ENCODE measurements at places on chromosomes 11 and 22.

DNA sequence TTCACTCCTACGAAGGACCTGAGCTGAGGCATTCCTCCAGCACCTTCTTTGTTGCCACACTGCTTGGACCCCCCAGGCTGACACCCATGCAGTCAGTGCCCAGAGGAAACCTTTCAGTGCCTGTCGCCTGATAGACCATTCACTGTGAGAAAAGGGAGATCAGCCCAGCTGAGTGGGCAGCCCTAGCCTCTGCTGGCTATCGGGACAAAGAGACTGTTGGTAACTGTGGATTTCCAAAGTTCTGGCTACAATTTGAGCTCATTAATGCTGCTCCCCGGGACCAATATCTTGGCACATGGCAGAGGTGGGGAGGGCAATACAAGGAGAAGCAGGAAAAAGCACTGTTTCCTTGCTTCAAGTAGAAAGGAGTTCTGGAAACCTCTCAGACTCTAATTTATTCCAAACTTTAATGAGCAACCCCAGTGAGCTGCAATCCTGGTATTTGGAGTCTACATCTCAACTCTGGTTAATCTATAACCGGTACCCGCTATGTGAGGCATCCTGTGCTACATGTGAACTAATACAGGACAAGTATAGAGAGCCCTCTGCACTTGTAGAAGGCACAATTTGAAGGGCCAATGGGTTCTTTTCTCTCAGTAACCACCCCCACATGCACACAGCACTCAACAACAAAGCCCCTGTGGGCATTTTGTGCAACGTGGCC lies 200.7 kb upstream of the NCAM1 start:
- DNase-seq, result no peak

DNA sequence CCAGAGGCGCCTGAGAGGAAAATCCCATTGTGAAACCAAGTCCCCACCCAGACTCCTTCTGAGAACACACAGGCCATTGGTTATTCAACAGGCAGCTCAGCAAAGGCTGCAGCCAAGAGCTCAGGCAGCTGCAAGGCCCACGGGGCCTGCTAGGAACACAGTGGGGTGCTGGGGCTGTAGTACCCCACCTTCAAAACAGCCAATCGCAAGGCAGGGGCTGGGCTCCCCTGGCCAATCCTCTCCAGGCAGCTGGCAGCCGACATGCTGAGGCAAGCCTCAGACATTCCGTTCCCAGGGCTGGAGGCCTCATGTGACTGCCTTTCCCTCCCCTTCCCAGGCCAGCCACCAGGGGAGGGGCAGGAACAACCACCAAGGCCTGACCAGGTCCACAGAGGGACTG lies 6.6 kb downstream of the PRODH start:
- no peak for DNase-seq

DNA sequence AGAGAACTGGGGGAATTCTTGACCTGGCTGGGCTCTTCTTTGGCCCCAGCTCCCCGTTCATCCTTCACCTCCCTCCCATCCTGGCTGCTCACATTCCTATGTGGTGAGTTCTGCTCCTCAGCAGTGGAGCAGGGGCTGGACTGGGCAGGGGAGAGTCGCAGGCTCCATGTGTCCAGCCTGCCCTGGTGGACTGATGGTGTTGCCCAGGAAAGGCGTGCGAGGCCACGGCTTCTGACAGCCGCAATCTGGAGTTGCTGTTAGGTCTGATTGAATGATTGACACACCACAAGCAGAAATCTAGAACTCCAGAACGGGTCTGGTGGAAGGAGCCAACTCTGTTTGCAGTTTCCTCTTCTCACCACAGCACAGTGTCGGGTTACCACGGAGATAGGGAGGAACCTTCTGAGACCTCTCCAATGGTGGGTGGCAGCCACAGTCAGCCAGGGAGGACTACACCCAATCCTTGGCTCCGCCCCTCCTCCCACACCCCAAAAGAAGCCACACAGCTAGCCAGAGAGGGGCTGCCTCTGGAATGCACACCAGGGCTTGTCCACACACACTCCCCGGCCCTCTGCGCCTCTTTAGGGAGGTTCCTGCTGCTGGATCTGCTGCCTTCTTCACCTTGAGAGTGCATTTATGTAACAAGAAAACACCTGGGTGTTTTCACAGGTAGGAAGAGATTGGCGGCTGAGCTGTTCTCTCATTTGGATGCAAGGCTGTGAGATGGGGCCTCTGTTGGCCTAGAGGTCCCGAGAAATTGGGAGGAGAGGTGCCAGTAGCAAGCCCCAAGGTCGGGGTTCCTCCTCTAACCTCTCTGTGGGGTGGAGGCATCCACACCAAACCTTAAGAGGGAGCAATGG lies 56.4 kb upstream of the CD44 start:
- no peak for DNase-seq

GRCh38 chr11:64183890-64184289 lies 2.1 kb upstream of the STIP1 start:
- DNase-seq, result no peak

GRCh38 chr11:100847696-100848216 lies 160.7 kb downstream of the ARHGAP42 start:
- DNase-seq, result no peak

- DNase-seq, result peak; percentile 94
Measured at GRCh38 chr22:50190182-50190940, 4.6 kb downstream of the TRABD start.

DNA sequence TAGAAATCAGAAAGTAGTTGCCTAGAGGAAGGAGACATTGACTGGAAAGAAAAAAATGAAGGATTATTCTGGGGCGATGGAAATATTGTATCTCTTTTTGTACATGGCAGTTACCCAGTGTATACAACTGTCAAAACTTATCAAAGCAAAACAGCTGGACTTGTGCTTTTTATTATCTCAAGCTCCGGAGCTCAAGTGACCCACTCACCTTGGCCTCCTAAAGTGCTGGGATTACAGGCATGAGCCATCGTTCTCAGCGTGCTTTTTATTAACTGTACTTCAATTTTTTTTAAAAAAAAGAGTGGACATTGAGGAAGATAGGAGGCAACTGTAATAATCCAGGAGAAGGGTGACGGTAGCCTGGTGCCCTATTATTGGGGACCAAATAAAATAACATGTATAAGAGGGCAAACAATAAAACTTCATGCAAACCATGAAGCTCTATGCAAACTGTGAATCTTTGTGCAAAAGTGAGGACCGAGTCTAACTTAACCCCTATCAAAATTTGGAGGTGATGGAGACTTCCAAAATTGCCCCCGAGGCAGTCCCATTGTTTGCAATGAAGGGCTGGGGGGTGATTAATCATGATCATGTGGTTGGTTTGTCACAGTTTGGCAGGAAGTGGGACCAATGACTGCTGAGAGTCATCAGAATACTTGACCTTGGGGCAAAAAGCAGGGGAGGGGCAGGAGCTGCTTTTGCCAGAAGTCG lies 23.5 kb downstream of the FZD4 start:
- no peak for DNase-seq

DNA sequence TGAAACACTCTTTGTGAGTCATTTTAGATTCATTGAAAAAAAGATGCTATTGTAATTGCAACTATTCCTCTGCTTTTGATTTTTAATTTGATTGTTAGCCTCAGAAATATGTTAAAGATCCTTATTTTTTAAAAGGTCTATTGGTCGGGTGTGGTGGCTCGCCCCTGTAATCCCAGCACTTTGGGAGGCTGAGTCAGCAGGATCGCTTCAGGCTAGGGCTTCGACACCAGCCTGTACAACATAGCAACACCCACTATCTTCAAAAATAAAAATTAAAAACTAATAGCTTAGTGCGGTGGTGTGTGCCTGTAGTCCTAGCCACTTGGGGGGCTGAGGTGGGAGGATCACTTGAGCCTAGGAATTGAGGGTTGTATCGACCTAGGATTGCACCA lies 71.9 kb upstream of the MYO18B start:
- DNase-seq, result no peak

GRCh38 chr22:33415401-33415800 lies 357.2 kb upstream of the SYN3 start:
- DNase-seq, result no peak

DNA sequence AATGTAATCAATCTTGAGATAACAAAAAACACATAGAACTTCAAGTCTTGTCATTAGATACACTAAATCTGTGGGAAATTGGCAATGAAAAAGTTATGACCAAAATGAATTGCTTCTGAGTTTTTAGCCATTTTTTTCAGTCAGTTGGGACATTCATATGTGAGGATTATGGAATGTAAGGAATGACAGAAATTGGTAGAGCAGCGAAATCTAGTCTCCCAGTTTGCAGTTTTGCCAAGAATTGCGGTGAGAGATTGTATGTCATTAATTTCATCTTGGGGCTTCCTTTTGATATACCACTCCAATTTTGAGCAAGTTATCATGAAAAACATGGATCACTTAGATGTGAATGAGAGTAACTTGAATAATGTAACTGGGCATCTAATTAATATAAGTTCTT lies 49.9 kb downstream of the SIK2 start:
- no peak for DNase-seq

DNA sequence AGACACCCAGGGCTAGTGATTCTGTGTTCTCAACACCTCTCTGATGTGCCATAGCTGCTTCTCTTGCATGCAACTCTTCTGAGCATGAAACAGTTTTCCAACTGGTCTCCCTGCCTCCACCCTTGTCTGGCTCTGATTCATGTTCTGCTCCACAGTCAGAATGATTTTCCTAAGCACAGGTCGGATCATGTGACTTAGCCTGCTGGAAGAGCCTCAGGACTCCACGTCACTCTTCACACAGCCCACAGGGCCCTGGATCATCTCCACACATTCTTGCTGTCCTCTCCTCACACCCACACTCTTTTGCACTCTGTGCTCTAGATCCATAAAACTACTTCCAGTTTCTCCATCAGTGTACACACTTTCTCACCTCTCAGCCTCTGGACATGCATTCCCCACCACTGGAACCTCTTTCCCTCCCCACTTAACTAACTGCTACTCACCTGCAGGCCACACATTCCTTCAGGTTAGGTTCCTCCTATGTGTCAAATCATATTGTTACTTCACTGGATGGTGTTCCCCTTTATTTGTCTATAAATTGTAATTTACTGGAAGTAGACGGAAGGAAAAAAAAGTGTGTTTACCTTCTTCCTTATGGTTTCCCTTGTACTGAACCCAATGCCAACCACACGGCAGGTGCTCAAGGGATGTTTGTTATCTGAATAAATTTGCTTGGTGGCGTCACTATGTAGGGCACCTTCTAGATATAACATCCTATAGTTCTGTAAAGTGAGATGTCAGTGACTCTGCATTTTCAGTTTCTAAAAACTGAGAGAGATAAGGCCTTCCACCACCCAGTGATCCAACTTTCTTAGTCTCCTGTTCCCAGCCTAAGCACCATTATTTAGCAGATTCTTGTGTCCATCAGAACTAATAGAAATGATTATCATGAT lies 133.7 kb downstream of the ETS1 start:
- DNase-seq, result no peak

- no peak for DNase-seq
Measured at GRCh38 chr11:37104380-37104779, 506.3 kb upstream of the RAG2 start.

DNA sequence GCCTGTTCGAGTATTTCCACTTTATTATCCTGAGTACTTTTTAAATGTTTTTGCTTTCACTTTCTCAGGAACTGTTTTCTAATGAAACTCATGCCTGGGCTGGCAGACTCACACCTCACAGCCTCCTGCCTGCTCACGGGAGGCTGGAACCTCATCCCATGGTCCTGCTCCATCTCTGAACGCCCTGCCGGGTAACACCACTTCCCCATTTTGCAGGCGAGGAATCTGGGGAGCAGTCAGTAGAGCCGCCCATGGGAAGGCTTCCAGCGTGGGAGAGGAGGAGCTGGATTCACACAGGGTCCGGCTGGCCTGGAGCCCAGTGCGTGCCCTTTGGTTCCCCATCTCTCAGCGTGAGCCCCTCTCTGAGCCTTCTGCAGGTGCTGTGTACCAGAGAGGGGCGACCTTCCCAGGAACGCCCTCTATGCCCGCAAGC lies 53.6 kb downstream of the SCUBE1 start:
- DNase-seq, result no peak

GRCh38 chr11:3341298-3341697 lies 37.6 kb downstream of the ZNF195 start:
- peak; percentile 65 for DNase-seq

DNA sequence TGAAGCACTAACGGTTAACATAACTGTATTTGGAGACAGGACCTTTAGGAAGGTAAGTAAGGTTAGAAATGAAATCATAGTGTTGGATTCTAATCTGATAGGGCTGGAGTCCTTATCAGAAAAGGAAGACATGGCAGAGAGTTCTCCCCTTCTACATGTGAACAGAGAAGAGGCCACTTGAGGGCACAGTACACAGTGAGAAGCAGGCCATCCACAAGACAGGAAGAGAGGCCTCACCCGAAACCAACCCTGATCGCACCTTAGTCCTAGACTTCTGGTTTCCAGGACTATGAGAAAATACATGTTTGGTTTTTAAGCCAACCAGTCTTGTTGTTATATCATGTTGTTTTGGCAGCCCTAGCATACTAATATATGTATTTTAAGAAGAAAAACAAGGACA lies 170.0 kb downstream of the LRRC4C start:
- DNase-seq, result no peak

DNA sequence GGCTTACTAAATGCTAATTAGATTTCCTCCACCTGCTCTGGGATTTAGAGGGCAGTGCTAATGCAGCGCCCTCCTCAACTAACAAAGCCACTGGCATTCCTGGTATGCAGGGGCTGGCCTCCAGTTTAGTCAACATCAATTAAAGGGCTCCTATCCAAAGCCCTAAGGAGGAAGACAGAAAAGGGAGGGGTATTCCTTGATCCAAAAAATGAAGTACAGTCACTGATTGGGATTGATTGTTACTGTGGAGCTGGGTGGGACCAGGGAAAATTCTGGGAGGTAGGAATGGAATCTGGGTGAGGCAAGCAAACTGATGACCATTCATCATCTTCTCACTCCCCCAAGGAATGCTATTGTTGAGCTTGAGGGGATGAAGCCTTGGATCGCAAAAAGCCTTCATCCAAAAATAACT lies 52.2 kb downstream of the GAB2 start:
- no peak for DNase-seq

DNA sequence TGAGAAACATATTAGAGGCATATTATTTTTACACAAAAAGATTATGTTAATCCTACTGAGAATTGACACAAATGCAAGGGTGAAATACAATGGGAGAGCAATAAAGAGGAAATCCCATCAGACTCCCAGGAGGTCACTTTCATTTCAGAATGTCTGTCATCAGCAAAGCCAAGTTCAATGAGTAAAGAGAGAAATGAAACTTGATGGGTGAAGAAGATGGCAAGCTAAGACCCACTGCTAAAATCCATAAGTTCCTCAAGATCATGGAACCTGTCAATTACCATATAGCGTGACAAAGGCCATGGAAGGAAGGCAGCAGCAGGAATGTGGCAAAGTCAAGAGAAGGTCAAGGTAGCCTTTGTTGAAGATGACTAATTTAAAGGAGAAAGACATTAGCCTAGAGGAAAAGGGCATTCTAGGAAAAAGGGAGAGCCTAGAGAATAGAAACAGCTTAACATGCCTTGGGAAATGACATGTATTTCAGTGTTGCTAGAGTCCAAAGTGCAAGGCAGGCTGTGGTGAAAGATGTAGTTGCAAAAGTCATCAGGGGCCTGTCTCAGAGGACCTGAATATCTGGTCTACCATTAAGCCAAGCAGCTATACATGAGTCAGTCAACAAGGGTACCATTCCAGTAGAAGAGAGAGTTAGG lies 43.1 kb downstream of the FAM168A start:
- no peak for DNase-seq

GRCh38 chr22:22856364-22856763 lies 31.3 kb upstream of the IGLL5 start:
- no peak for DNase-seq
